T1000 (cell line): ENCODE measurements at places on chromosomes 7 and 10.

DNA sequence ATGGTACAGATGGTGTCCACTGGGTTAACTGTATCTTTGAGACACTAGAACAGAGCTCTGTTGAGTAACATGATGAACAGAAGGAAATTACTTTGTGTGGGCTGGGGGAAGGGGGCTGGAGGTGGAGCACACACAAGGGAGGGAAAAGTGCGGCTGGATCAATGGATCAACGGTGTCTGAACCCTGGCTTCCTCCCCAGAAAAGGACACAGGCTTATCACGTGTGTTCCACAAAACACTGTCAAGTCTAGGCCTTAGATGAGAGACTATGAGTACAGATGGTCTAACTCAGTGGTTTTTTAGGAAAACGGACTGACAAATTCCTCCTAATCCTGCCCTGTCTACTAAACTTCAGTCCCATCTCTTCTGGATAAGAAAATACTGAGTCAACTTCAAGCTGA, 27.8 kb downstream of the HSPB1 start:
- DNase-seq: no peak

DNA sequence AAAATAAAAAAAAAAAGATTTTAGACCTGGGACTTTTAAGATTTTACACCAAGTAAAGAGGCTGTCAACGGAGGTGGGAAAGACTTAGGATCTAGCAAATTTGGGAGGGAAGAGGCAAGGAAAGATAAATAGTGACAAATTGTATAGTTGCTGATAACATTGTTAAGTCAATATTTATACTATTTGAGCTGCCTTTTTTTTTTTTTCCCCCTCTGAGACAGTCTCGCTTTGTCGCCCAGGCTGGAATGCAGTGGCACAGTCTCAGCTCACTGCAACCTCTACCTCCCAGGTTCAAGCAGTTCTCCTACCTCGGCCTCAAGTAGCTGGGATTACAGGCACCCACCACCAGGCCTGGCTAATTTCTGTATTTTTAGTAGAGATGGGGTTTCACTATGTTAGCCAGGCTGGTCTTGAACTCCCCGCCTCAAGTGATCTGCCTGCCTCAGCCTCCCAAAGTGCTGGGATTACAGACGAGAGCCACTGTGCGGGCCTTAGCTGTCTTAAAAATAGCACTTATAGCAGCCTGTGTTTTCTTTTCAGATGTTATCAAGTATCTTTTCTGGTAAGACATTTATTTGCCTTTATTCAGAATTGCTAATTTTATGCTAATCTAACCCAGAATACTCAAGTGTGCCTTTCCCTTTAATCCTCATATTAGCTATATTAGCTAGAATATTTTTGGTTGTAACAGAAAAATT, 94.5 kb downstream of the MMRN2 start:
- no peak for DNase-seq

- no peak for DNase-seq
These were observed 176.1 kb upstream of the TNS3 start for GRCh38 chr7:47757921-47758411.

- no peak for DNase-seq
These were observed 6.3 kb downstream of the IDI2 start for GRCh38 chr10:1019362-1019761.

GRCh38 chr7:4689668-4690067, 7.6 kb downstream of the FOXK1 start:
- DNase-seq: no peak

GRCh38 chr7:109259151-109259550, 689.5 kb downstream of the DNAJB9 start:
- no peak for DNase-seq

DNA sequence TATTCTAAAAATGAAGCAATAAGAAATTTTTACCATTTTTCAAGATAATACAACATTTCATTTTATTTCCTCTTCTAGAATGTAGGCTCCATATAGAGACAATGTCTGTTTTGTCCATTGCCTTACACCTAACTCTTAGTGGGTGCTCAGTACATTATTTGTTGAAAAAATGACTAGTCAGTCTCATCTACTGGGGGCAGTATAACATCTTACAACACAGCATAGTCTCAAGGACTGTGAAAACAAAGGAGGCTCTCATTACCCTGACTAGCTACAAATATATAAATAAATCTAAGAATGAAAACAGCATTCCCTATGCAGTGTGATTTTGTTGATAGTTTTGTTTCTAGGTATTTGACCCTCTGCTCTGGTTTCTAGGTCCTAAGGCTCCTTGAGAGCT, 11.6 kb downstream of the CRPPA start:
- no peak for DNase-seq

DNA sequence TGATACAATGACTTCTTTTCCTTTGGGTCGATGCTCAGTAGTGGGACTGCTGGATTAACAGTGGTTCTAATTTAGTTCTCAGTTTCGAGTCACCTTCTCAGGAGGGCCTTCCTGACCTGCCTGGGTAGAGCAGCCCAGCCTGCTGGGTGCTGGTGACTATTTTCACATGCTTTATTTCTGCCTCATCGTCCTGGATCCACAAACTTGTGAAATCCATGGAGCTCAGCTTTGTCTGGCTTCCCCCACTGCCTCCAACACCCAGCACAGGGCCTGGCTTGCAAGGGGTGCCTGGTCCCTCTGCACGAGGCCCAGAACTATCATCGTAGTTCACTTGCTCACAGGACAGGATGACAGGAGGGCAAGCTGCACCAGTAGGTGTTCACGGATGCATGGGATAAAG, 46.9 kb downstream of the SPOCK2 start:
- no peak for DNase-seq

- no peak for DNase-seq
These were observed 75.8 kb downstream of the CDCA7L start for GRCh38 chr7:21869785-21870402.

- no peak for DNase-seq
These were observed 545.7 kb downstream of the SDK1 start for GRCh38 chr7:3846738-3847137.

DNA sequence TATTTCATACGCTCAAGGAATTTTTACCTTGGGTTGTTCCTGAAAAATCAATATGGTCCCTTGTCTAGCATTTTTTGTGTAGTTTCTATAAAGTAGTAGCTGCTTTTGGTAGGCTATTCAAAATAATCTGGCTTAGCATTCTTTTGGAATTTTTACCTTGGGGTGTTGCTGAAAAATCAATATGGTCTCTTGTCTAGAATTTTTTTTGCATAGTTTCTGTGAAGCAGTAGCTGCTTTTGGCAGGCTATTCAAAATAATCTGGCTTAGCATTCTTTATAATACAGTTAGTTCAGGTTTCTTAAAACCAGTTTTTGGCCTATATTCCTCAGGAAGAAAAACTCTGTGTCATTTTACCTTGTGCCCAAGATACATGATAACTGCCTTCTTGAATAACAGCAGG, 301.9 kb downstream of the SUGCT start:
- DNase-seq: no peak

DNA sequence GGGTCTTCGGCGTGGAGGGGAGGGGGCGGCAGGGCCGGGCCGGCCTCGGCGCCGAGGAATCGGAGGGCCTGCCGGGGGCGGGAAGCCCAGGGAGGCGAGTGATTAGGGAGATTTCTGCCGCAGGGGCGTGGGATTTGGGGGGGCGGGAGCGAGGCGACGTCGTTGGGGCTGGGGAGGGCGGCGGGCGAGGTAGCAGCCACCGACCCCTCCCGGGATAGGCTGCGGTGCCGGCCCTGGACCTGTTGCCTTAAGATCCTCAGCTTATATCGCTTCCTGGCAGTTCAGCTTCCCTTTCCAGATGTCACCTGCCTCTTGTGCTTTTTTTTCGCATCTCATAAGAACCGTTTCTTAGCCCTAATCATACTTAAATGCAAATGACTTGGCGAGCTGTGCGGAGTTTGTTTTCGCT, 655 bp downstream of the LMTK2 start:
- no peak for DNase-seq

DNA sequence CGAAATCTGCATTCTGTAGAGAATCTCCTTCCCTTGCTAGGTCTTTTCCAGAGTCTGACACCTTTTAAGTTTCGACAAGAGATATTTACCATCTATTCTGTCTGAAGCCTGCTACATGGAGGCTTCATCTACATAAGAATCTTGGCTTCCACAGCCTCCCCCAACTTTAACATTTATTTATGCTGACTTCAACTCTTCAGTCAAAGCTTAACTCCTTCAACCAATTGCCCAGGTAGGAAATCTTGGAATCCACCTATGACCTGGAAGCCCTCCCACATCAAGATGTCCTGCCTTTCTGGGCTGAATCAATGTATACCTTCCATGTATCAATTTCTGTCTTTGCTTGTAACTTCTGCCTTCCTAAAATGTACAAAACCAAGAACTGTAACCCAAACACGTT, 54.7 kb downstream of the MINPP1 start:
- DNase-seq: no peak

- no peak for DNase-seq
These were observed 447.2 kb upstream of the FOXK1 start for GRCh38 chr7:4234886-4235285.

DNA sequence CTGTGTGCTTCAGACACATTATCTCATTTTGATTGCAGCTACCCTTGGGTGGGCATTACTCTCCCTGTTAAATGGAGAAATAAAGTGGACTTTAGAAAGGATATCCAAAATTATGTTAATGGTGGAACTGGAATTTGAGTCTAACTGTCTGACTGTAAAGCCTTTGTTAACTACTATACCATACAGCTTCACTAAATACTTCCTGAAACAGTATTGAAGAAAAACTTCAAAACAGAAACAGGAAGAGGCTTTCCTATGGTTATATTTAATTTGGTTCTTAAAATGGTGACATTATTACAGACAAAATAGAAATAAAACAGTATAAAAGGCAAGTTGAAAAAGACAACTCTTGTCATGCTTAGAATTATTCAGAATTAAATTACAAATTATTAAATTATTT, 25.0 kb downstream of the SPAG6 start:
- DNase-seq: no peak

- no peak for DNase-seq
These were observed 293.2 kb upstream of the HABP2 start for GRCh38 chr10:113259576-113260226.

DNA sequence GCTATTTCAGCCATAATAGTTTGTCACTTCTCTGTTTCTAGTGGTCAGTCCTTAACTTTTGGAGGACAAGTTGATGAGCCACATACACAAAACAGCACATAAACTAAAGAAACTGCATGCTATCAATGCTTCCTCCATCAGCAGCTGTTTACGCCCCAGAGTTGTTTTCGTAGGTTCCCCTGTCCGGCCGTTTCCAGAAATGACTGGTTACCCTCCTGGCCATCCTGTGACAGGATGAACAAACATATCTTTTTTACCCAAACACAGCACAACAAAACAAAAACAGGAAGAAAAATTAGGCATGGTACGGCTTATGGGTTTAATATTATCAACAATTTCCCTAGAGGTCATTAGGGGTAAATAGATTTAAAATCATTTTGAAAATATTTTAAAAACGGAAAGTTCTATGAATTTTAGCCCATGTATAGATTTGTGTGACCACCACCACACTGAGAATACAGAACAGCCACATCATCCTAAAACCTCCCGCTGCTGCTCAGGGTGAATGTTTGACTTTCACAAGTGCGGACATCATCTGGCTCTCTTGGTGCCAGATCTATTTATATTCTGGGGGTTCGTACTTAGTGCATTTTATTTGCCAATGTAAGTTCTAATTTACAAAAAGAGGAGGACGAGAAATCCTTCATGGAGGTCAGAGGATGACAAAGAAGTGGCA, 74.8 kb downstream of the HIPK2 start:
- no peak for DNase-seq

DNA sequence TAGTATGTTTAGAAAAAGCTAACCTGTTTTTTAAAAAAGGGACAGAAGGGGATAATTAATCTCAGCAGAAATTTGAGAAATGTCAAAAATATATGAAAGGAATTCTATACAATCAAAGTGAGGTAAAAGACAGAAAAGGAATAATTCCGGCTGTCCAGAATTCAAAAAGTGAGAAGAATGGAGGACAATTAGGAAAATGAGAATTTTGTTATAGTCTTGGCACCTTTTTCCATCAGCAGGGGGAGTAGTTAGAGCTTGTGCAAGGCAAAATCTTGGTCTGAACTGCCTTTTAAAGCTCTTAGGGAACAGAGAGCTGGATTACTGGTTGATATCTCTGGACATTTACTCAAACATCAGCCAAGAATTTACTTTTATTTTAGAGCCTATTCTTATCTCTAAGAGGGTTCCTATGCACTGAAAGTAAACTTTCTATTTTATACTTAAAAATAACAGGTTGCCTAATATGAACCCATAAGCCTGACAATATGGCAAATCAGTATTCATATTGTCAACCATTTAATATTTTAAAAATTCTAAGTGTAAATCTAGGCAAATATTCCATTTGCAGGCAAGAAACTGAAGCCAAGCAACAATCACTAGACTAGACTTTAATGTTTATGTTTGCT, 185.6 kb downstream of the ANK3 start:
- DNase-seq: no peak

DNA sequence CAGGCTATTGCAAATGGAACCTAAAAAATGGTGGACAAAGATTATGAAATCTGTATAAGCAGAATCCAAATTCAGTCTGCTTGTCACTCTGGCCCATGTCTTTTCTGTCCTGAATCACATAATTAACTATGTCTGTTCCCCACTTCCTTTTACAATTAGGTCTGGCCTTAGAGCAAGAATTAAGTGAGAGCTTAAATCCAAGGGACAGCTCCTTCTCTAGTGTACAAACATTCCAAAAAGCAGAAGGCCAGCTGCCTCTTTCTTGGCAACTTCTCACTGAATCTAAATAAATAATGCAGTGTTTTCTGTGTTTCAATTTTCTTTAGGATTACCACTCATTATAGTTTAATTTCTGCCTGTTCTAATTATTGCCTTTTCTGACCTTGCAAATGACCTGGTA, 39.3 kb upstream of the NEBL start:
- DNase-seq: no peak

GRCh38 chr7:100546129-100546925, 7.3 kb downstream of the AGFG2 start:
- DNase-seq: no peak

- no peak for DNase-seq
These were observed 53.3 kb downstream of the WIPF3 start for GRCh38 chr7:29859524-29860185.

DNA sequence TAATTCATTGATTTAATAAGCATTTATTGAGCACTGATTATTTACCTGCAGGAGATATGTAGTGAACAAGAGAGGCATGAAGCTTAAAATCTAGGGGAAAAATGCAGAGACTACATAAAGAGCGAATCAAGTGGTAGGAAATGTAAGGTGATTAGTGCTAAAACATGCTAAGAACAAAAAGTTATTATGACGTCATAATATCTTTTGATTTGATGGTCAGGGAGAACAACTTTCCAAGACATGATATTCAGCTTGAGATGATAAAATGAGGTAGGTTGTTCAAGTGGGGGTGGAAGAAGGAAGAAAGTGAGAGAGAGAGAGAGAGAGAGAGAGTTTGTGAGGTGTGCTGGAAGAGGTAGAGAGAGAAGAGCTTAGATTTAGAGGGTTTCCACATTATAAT, 317.7 kb downstream of the NRG3 start:
- DNase-seq: no peak

GRCh38 chr7:138483531-138483930, 23.5 kb downstream of the TRIM24 start:
- no peak for DNase-seq

GRCh38 chr7:53151496-53151895, 116.1 kb downstream of the POM121L12 start:
- DNase-seq: no peak

- DNase-seq: no peak
These were observed 12.0 kb upstream of the PURB start for GRCh38 chr7:44897309-44897708.
